ENCODE measurements at places on chromosomes 3 and 15.

- no peak for DNase-seq
These were observed 119.4 kb upstream of the IQSEC1 start for GRCh38 chr3:13192471-13193213.

DNA sequence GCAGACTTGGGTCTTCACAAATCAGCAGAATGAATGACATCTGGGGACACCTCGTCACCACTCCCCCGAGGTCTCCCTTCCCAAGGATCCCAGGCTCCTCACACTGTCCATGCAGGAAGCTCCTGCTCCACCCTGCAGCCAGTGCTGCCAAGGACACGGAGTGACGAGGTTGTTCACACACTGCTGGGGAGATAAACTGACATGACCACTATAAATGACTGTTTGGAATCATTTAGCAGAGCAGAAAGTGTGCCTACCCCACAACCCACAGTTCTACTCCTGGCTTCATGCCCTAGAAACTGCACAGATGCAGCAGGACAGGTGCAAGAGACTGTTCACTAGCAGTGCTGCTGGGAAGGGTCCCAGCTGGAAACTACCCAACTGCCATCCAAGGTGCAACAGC is 19.7 kb upstream of the PRSS50 start:
- DNase-seq = no peak

- no peak for DNase-seq
These were observed 294.9 kb upstream of the SGO1 start for GRCh38 chr3:20480786-20481365.

DNA sequence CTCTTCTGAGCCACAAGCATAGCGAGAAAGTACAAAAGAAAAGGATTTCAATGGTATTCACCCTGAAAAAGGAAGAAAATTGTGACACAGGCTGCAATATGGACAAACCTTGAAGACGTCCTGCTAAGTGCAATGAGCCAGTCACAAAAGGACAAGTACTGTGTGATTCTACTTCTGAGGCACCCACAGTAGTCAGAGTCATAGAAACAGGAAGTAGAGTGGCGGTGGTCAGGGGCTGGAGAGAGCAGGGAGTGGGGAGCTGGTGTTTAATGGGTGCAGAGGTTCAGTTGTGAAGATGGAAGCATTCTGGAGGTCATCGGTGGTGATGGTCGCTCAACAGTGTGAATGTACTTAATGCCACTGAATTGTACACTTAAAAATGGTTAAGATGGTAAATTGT is 180.5 kb downstream of the APBA2 start:
- no peak for DNase-seq

DNA sequence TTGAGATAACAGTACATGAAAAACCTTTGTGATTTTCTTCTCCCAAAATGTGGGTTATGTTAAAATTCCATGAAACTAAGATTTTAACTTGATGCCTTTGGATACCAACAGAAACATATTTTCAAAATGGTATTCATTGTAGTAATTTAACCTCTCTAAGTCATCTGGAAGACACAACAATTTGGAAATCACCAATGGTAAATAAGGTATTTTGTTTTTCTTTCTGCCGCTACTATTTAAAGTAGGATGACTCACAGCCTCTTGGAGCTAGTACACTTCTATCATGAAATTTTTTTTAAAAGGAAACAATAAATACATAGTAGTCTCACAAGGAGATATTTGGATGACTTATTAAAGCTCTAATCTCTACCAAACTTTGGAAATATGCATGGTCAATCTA is 291.6 kb upstream of the VEPH1 start:
- DNase-seq = no peak

GRCh38 chr3:58672451-58672850 is 5.9 kb upstream of the FAM3D start:
- DNase-seq = no peak

GRCh38 chr15:56957812-56958406 is 39.5 kb downstream of the TCF12 start:
- no peak for DNase-seq

GRCh38 chr3:139870000-139870675 is 64.8 kb upstream of the CLSTN2 start:
- DNase-seq = no peak

- no peak for DNase-seq
These were observed 134.2 kb upstream of the ALCAM start for GRCh38 chr3:105232553-105232952.

DNA sequence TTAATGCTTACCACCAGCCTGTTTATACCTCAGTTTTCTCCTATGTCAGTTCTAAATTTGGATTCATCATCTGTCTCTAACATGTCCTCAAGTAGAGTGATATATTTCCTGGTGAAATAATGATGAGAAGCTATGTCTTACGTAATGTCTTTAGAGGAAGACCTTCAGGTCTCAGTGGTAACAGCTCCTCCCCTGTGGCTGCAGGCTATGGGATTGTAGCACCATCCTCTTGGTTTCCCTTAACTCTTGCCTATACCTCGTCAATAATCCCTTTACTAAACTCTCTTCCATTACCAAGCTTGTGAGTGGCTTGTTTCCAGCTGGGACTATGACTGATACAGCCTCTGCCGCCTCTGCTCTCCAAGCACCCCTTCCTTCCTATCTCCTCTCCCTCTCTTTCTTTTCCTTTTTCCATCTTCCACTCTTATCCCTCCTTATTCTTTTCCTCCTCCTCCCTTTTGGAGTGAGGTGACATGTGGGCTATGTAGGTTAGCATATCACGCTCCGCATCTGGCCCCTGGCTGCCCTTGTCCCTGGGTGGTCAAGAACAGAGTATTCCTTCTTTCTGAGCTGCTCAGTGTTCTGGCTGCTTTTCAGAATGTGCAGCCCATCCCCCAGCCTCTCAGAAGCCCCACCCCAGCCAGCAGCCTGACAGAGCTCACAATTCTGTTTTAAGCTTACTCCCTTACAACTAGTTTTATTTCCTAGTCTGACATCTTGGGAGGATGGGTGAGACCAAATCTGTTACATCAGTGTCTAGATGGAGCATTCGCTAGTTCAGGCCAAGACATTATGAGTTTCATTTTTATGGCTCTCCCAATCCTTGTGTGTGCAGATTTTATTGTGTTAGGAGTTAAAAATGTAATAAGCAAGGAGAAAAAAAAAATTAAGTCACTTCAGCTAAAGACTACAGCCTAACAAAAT is 75.0 kb upstream of the RNU6-1 start:
- no peak for DNase-seq

- DNase-seq = no peak
These were observed 146.7 kb downstream of the NR2E3 start for GRCh38 chr15:71957026-71957425.

DNA sequence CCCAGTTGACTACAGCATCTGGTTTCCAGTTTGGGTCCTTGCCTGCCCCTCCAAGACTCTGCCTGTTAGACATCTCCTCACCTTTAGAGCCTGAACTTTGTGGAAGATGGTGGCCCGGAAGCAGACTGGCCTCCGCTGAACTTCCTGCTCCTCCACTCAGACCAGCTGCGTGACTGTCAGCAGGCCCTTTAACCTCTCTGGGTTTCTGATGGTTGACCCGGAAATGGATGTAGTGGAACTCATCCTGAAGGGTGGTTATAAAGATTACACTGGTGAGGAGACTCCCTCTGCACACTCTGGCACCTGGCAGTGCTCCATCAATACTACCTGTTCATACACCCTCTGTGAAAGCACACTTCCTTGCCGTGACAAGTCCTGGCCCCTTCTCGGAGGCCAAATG is 151.9 kb upstream of the TLE3 start:
- DNase-seq = no peak

GRCh38 chr15:70319466-70319865 is 221.7 kb upstream of the TLE3 start:
- no peak for DNase-seq

DNA sequence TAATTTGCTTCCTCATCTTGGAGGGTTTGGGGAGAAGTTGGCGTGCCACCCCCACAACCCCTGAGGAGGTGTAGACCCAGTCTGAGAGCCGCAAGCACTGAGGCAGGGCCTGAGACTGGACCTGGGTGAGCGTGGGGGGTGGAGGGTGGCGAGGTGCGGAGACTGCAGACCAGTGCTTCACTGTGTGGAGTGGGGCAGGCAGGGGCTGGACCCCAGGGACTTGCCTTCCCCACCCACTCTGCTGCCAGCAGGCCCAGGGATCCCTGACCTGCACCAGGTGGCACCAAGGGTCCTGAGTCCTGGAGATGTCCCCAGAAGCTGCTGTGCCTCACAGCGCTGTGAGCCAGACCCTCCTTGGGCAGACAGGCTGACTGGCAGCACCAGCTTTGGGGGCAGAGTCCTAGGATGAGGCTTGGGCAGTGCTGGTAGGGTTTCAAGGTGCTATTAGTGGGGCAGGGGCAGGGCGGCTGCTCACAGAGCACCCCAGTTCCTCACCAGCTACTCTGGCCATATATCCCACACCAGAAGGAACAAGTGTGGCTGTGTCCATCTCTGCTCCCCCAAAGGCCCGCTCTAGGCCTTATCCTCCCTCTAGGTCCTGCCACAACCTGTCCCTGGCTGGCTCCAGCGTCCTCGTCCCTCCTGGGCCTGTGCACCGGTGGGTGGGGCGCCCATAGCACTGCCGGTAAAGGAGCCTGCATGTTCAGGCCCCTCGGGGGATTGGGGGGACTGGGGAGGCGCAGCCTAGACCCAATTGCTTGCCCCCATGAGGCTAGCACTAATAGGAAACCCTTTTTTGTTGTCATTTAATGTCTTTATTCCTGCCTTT is 11.8 kb downstream of the ZBTB47 start:
- no peak for DNase-seq

- peak; percentile 49 for DNase-seq
These were observed at the start of gene YEATS2 for GRCh38 chr3:183697610-183698317. TSS of gene YEATS2 (plus strand) at chr3:183697797. CDS start at chr3:183715163, 17,366 bp downstream.

- DNase-seq = no peak
These were observed 40.6 kb upstream of the SEC22A start for GRCh38 chr3:123161167-123161566.

- DNase-seq = no peak
These were observed 541.0 kb upstream of the NAALADL2 start for GRCh38 chr3:174318181-174318580.

- DNase-seq = no peak
These were observed 12.6 kb upstream of the PLCL2 start for GRCh38 chr3:16871915-16872842.

GRCh38 chr3:156150434-156151066 is 30.2 kb downstream of the KCNAB1 start:
- no peak for DNase-seq

- DNase-seq = no peak
These were observed 2.7 kb downstream of the KY start for GRCh38 chr3:134647902-134648760.

DNA sequence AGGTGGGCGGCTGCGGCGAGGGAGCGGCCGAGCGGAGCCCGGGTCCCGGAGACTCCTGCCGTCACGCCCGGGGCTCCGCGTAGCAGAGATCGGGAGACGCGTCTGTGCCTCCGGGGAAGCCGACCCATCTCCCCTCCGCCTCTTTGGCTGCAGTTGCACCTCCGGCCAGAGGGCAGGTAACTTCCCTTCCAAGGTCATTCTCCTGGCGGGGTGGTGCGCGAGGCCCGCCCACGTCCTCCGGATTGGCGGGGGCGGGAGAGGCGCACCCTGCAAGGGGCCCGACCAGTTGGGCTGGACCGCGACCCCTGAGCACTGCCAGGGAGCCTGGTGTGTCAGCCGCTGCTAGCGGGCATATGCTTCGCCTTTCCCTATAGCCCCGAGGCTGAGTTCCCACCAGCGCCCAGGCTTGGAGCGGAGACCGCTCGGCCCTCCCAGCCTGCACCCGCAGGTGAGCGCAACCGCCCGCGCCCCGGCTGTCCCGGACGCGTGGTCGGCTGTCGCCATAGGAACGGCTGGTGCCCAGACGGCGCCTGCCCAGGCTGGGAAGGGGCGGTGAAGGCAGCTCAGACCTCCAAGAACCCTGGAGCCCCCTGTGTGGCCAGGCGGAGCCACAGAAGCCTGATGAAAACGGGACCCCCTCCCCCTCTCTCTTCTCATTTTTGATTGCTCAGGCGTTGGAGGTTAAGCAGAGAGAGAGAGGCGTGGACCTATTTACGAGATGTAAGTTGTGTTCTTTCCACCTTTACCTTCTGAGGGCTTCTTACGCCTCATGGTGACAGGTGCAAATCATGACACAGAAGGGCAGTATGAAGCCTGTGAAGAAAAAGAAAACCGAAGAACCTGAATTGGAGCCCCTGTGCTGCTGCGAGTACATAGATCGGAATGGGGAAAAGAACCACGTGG is 453 bp downstream of the ZDHHC23 start:
- no peak for DNase-seq

DNA sequence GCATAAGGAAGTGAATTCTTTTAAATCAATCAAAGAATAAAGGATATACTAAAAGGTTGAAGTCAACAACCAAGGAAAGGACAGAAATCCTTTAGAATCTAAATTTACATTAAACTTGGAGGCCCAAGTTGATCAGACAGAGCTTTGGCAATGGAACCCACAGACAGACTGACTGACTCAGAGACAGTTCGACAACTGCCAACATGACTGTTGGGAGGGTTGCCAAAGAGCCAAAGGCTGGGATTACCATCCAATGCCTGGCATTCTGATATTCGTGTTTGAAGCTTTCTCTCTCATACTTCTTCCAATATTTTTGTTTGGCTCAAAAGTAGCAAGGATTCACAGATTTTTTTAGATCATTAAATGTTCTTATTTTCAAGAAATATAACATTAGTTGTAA is 406.1 kb downstream of the PLCL2 start:
- no peak for DNase-seq

- no peak for DNase-seq
These were observed 454.1 kb upstream of the IL12A start for GRCh38 chr3:159534496-159534895.

DNA sequence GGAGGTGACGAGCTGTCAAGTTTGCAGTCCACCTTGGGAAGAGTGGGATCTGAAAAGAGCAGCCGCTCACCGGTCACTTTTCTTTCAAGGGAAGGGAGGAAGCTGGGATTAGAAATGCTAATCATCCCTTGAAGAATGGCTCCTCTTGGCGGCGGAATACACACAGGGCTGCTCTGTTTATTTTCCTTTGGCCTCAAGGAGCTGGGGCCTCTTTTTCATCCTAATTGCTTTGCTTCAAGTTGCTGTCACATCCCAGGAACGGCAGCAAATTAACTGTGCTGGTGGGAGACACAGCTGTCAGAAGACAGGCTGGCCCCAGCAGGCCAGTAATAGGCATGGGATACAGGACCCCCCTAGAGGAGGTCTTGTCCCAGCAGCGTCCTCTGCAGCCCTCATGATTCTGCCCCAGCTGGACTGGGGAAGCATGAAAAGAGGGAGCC is 6.7 kb downstream of the KBTBD13 start:
- DNase-seq = no peak

DNA sequence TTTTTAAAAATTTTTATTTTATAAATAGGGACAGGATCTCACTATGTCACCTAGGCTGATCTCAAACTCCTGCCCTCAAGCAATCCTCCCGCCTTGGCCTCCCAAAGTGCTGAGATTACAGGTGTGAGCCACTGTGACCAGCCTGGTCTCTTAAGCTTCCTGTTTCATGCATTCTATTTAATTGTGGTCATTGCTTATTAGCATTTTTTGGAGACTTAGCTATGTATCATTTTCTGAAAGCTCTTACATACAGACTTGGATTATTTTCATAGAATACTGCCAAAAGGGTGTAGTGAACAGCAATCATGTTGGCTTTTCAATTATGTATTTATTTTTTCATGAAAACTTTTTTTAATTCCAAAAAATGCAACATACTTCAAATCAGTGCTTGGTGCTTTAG is 51.5 kb upstream of the DCUN1D1 start:
- no peak for DNase-seq

GRCh38 chr15:69780981-69781380 is 316.7 kb downstream of the TLE3 start:
- no peak for DNase-seq
